ENCODE measurements at places on chromosomes 1 and 21.
A peak's percentile ranks its signal among the peaks of the same experiment; 100 is the strongest.

DNA sequence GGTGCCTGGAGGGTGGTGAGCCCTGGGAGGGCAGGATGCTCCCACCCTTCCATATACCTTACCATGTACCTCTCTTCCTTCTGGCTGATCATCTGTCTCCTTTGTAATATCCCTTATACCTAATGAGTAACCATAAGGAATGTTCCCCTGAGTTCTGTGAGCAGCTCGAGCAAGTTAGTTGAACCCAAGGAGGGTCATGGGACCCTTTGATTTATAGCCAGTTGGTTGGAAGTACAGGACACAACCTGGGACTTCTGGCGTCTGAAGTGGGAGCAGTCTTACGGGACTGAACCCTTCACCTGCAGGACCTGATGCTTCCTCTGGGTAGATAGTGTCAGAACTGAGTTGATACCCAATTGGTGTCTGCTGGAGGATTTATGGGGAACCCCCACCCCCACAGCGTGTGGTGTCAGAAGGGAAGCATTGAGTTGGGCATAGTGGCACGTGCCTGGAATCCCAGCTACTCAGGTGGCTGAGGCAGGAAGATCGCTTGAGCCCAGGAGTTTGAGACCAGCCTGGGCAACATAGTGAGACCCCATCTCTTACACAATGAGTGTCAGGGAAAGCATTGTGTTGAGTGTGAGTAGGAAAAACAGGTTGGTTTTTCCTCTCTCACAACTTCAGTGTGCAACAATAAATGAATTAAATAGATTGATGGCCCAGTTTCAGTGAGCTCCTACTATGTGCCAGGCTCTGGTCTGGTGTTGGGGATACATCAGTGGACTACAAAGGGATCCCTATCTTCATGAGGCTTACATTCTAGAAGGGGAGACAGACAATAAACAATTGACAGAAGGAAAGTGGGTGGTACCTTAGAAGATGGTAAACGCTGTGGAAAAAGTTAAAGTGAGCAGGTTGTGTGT is 16.0 kb downstream of the DNAJC16 start:
- DNase-seq, result no peak

GRCh38 chr1:11948822-11949458 is 14.4 kb downstream of the PLOD1 start:
- no peak for DNase-seq

DNA sequence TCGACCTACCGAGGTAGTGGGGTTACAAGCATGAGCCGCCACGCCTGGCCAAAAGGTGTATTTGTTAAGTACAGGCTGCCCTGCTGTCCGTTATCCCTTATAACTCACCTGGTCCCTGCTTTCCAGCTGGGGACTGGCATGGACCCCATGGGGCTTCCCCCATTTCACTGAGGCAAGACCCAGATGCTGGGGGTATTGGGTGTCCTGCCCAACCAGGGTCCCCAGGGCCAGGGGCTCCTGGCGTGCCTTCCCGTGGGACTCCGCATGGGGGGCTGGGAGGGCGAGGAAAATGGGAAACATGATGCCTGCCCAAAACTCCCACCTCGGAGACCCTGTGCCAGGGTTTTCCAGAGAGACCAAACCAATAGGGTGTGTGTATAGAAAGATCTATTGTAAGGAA is 64.4 kb downstream of the FAAP20 start:
- no peak for DNase-seq

DNA sequence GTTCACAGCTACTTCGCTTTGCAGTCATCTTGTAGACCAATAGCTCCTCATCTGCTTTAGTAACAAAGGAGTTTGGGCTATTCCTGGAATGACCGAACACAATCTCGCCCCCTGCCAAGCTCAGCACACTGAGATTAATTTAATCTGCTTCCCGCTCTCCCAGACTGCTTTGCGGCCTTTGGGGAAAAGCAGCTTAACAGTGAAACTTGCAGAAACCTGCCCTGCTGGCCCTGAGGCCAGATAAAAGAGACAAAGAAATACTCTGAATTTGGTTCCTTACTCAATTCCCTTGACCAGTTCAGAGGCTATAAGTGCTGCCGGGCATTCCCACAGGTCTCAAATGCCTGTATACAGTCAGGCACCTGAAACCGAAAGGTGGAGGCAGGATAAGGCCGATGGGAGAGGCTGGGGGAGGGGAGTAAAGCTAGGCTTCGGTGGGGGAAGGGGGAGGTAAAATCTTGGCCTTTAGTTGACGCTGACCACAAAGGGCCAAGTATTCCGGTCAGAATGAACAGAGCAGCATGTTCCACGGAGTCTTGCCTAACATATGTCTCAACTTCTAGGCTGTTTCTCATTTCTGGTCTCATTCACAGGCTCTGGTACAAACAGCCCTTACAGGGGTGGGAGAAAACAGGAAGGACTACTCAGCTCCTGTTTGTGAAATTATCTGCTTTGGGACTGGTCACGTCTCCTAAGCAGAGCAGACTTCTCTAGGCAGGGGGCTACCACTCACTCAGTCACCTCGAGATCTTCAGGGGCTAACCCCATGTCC is 17.7 kb upstream of the A3GALT2 start:
- DNase-seq, result no peak

DNA sequence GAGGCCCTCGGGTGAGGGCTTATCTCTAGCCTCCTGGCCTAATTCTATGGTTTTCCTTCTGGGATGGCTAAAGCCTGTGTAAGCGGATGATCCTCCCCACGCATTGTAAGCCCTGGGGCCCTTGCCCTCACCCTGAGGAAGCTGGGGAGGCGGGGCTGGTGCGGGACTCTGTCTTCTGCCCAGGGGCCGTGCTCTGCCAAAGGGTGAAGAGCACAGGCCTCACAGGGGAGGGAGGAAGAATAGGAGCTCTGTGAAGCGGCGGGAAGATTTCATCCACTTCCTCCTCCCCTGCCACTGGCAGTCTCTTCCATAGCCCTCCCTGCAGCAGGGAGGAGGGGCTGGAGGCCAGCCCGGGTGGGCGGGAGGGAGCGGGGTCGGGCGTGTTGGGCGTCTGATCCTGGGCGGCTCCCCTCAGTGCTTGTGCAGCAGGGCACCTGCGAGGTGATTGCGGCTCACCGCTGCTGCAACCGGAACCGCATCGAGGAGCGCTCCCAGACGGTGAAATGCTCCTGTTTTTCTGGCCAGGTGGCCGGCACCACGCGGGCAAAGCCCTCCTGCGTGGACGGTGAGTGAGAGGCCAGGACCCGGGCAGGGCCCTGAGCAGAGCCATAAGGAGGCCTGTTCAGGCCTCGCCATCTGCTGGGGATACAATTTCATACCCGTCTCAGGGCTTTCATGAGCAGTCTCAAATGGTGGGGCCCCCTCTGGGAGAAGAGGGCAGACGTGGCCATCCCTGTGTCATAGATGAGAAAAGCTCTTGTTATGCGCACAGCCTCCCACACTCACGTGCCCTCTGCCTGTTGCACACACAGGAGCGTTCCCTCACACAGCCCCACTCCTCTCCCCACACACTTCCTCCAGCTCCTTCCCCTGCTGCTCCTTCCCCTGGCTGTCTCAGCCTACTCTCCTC is 7.7 kb upstream of the PPM1J start:
- no peak for DNase-seq

GRCh38 chr1:246629030-246629429 is 62.8 kb downstream of the CNST start:
- no peak for DNase-seq

DNA sequence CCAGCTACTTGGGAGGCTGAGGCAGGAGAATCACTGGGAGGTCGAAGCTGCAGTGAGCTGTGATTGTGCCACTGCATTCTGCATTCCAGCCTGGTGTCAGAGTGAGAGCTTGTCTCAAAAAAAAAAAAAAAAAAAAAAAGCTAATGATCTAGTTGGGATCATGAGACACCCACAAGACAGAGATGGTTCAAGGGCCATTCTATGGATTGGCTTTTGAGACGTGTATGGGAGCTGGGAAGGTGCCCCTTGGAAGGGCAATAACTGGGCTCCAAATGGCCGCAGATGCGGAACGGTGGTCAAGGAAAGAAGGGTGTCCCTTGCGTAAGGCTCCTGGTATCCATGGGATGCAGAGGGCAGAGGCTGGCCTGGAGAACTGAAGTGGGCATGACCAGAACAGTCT is 6.8 kb upstream of the ADAM15 start:
- DNase-seq, result no peak

GRCh38 chr21:42414928-42415769 is 11.4 kb downstream of the UBASH3A start:
- DNase-seq, result no peak

- no peak for DNase-seq
Observed at GRCh38 chr1:158186180-158186579, 5.5 kb downstream of the CD1D start.

GRCh38 chr21:43866659-43867331 is 1.8 kb downstream of the AGPAT3 start:
- DNase-seq, result no peak

DNA sequence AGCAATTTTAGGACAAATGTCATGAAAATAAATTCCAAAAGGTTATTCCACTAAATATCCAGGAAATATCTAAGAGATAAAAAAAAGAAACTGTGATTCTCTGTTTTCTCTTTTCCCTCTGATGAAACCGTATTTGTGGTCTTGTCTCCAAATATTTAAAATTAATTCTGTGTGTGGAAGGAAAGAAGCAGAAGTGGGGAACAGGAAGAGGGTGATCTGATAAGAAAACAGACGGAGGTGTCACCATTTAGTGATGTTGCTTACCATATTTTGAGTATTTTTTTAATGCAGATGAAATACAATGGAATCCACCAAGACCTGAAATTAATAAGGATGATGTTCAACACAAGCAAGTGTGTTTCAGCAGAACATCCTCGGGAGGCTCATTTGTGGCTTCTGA is 29.6 kb downstream of the CLCA1 start:
- DNase-seq, result no peak

GRCh38 chr1:47805921-47806361 is 191.2 kb downstream of the TRABD2B start:
- DNase-seq, result no peak

DNA sequence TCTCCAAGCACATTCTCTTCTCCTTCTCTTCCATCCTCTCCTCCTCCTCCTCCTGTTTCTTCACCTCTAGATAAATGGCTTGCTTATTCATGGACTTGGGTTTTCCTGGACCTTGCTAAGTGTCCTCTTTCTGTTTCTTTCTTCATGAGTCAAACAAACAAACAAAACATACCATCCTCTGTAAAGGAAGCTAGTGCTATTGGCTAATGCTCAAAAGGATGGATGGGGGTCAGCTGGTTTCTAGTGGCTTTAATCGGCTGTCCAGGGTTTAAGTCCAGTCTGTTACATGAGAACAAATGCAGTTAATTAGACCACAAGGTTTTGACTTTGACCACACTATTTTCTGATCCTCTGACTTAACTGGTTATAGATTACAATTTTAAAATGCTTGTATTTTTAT is 83.8 kb upstream of the TSPAN2 start:
- DNase-seq, result no peak

- DNase-seq, result no peak
Observed at GRCh38 chr1:8182034-8182761, 135.7 kb upstream of the SLC45A1 start.

- DNase-seq, result no peak
Observed at GRCh38 chr1:95313527-95313926, 79.5 kb downstream of the RWDD3 start.

- DNase-seq, result no peak
Observed at GRCh38 chr1:11978301-11978700, 1.9 kb upstream of the MFN2 start.

DNA sequence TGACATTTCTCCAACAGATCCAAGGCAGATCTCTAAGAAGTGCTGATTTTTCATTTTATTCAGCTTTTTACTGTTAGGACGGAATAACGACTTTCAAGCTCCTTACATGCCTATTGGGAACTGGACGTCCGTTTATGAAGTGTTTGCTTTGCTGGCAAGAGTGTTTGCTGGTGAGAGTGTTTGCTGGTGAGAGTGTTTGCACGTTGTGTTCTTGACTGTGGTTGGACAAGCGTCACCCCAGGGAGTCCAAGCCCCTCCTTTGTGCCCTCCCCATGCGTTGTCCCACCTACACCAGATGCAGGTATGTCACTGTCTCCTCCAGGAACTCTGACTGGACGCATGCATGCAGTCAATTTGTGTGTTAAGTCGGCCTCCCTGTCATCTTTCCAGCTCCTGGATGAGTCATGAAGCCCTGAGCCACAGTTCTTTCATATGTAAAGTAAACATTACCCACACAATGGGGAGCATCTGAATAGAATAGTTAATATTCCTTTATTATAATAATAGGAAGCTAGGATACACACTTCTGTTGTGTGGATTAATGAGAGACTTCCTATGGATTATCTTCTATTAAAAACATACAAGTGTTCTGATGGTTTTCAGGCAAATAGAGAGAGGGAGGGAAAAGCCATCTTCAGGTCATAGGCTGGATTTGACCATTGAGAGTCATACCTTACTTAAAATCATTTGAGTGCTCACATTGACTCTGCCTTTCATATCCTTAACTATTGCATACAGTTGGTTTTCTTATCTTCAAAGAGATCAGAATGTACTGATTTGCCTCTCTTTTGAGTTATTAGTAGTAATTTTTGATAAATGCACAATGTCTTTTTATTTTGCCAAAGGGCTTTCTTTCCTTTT is 119.2 kb downstream of the GALNT2 start:
- peak; percentile 82 for DNase-seq

GRCh38 chr1:182625719-182626504 is 21.7 kb upstream of the RGS16 start:
- no peak for DNase-seq

GRCh38 chr1:35564037-35564883 is 6.7 kb downstream of the NCDN start:
- peak; percentile 22 for DNase-seq

DNA sequence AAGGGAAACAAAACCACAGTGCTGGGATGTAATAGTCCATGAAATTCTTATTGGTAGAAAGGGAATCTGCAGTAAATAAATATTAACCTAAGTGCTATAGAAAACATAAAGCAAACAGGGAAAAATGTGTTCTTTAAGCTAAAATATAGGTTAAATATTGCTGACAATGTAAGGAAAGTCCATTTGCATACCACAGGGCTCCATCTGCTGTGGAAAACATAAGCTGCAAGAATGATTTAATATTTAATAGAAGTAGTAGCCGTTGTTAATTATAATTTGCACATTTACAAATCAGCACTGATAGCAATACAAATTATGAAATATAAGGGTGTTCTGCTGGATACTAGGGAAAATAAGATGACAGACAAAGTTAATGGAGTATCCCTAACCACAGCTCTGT is 444.9 kb upstream of the PKN2 start:
- DNase-seq, result no peak

GRCh38 chr1:235408503-235408960 is 41.3 kb downstream of the TBCE start:
- no peak for DNase-seq

GRCh38 chr21:46220275-46220810 is 8.2 kb downstream of the LSS start:
- no peak for DNase-seq

GRCh38 chr1:117581391-117581943 is 24.4 kb upstream of the TENT5C start:
- DNase-seq, result no peak

GRCh38 chr1:171366816-171367215 is 52.8 kb downstream of the FMO4 start:
- no peak for DNase-seq

Measured in NCI-H1436 treated with DMSO at 0.1 percent for 48 hours (cell line).